B cell (primary cell): ENCODE measurements at places on chromosomes 11 and 22. TPM values are rescaled to one million over a fixed set of nuclear protein-coding genes. Genes with fewer than 3 reads are reported as not detected.

DNA sequence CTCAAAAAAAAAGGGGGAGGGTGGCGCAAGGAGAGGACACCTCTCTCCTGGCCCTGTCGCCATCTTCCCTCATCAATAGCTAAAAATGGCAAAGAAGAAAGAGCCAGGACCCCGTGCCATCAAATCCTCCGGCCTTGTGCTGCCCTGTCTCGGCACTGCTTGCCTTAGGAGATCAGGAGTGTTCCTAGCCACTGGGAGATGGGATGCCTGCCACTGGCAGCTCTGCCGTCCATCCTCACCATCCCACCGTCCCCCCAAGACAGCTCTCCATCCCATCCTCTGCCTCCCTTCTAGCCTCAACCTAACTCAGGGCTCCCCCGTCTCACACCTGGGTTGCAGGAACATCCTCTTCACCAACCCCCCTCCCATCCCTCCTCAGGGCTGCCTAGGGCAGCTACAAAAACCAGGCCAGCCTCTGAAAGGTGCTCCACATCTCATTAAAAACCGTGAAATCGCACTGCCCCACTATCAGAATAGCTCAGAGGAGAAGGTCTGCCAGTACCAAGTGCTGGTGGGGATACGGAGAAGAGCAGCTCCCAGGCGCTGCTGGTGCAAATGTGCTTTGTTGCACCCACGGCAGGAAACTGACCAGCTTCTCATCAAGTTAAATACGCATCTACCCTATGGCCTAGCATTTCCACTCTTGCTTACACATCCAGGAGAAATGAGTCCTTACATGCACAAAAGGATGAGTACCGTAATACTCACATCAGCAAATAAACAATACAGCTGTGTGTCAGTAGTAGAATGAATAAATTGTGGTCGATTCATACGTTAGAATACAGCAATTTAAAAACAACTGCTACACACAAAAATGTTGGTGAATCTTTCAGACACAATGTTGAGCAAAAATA, 31.7 kb upstream of the GCAT start:
- H3K4me1 ChIP-seq, result no peaks in the 10 kb centered on the region
- no peak for DNase-seq
- H3K4me3 ChIP-seq, result no peak overlapping the region
- no peaks in the 10 kb centered on the region for H3K27me3 ChIP-seq
- H3K27ac ChIP-seq, result no peak overlapping the region

The SMIM38 gene
- 0.55 and 1.2 TPM in 2 replicates for polyA plus RNA-seq

GRCh38 chr22:44026066-44026629, 2.0 kb downstream of the PARVB start:
- H3K4me1 ChIP-seq, result peaks cover 70% of the 10 kb centered on the region
- no peaks in the 10 kb centered on the region for H3K36me3 ChIP-seq
- H3K27ac ChIP-seq, result peak overlapping the region; percentile 100
- peak overlapping the region; percentile 63 for H3K4me3 ChIP-seq

The BTBD18 gene
- polyA plus RNA-seq, result 0.04 TPM in 1 of 2 replicates, not detected in the other

GRCh38 chr22:27879923-27880322, 39.1 kb downstream of the PITPNB start:
- no peaks in the 10 kb centered on the region for H3K27me3 ChIP-seq
- no peaks in the 10 kb centered on the region for H3K36me3 ChIP-seq
- no peak overlapping the region for H3K27ac ChIP-seq
- no peak overlapping the region for H3K4me3 ChIP-seq
- H3K4me1 ChIP-seq, result peaks cover 3% of the 10 kb centered on the region
- peak; percentile 32 for DNase-seq

The MOGAT2 gene
- not detected in 2 replicates for polyA plus RNA-seq

DNA sequence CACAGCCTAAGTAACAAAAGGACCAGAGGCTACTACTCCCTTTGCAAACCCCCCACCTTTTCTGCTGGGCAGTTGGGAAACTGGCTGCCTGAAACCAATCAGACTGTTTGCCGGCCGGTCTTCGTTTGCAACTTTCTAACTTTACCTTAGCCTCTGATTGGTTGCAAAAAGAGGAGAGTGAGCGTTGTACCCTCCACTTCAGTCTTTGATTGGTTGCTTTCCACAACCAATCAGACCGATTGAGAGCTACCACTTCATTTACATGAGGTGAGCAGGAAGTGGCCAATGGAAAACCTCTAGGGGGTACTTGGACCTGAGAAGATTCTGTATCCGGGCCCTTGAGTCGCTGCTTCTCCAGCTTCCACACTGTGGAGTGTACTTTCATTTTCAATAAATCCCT, 18.8 kb upstream of the CLNS1A start:
- no peak for DNase-seq
- H3K36me3 ChIP-seq, result no peaks in the 10 kb centered on the region
- H3K4me3 ChIP-seq, result no peak overlapping the region
- no peak overlapping the region for H3K27ac ChIP-seq
- H3K27me3 ChIP-seq, result no peaks in the 10 kb centered on the region

DNA sequence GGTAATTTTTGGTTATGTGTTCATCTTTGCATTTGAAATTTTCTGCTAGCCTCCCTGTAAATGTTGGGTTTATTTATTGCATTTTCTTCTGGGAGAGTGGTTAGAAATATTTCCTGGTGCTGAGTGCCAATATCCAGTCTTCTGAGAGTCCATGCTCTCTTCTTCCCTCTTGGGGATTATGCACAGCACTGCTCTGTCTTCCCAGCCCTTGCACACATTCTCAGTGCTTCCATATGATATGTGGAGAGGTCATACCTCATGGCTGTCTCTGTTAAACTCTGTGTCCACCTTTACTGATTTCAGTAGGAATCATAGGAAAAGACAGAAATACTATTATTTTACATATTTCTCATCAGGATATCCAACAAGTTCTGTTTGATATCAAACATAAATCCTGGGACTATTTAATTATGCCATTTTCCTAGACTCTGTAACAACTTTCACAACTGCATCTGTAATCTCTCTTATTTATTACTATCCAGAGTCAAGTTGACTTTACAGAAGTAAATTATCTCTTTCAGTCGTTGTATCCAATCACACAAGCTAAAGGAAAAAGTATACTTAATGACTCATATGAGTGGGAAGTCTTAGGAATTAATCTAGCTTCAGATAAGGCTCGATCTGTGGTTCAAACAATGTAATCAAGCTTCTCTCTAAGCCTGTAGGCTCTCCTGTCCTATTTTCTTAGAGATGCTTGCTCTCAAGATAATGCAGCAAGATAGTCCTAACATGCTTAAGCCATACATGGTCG, 2.7 kb upstream of the NXPE1 start:
- peaks cover 4% of the 10 kb centered on the region for H3K27me3 ChIP-seq
- H3K36me3 ChIP-seq, result no peaks in the 10 kb centered on the region
- no peak for DNase-seq

DNA sequence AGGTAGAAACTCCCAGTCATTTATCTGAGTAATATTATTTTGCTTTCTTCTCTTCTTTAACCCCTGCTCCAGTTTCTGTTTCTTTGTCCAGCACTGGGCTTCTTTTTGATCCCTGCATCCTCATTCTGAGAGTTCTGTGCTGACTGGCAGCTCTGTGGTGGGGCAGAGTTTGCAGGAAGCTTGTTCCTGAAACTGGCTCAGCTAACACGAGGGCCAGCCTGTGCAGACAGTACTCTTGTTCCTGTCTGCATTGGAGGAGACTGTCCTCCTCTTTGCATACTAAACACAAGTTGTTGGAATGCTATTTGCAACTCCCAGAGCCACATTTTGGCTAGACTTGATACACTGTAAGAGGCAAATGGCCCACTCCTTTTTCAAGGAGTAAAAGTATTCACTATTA, 93.1 kb upstream of the HORMAD2 start:
- DNase-seq, result no peak
- no peaks in the 10 kb centered on the region for H3K4me1 ChIP-seq
- H3K27me3 ChIP-seq, result no peaks in the 10 kb centered on the region
- no peak overlapping the region for H3K4me3 ChIP-seq
- H3K36me3 ChIP-seq, result no peaks in the 10 kb centered on the region
- no peak overlapping the region for H3K27ac ChIP-seq

The SLC43A1 gene
- polyA plus RNA-seq, result 4.8 and 6.4 TPM in 2 replicates

DNA sequence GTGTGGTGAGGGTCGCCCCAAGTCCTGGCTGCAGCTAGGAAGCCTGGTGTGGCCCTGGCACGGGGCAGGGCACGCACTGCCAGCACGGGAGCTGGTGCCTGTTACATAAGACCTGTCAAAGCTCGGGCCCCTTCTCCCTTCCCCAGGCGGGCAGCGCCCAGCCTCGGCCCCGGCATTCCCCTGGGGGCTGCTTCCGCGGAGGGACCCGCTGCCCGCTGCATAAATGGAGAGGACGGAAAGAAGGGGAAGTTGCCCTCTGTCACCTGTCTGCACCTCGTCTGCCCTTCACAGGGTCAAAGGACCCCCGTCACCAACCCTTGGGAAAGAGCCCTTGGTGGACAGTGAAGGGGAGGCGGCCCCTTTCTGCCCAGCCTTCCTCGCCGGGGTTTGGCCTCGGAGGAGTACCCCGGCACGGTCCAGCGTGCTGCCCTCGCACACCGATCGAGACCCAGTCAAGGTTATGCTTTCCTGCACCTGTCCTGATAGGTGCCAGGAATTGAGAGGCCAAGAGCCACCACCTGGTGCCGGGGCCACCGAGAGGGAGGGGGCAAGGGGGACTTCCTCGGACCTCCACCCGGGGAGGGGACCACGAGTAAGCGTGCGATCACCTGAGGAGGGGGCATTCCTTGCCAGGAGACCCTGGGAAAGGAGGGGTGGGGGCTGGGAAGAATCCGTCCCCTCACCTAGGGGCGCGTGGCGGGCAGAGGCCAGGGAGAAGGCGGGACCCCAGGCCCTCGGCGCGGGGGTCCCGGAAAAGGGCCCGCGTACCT, 16.8 kb upstream of the MFRP start:
- H3K4me3 ChIP-seq, result peak overlapping the region; percentile 36
- no peaks in the 10 kb centered on the region for H3K36me3 ChIP-seq
- H3K4me1 ChIP-seq, result peaks cover 21% of the 10 kb centered on the region

DNA sequence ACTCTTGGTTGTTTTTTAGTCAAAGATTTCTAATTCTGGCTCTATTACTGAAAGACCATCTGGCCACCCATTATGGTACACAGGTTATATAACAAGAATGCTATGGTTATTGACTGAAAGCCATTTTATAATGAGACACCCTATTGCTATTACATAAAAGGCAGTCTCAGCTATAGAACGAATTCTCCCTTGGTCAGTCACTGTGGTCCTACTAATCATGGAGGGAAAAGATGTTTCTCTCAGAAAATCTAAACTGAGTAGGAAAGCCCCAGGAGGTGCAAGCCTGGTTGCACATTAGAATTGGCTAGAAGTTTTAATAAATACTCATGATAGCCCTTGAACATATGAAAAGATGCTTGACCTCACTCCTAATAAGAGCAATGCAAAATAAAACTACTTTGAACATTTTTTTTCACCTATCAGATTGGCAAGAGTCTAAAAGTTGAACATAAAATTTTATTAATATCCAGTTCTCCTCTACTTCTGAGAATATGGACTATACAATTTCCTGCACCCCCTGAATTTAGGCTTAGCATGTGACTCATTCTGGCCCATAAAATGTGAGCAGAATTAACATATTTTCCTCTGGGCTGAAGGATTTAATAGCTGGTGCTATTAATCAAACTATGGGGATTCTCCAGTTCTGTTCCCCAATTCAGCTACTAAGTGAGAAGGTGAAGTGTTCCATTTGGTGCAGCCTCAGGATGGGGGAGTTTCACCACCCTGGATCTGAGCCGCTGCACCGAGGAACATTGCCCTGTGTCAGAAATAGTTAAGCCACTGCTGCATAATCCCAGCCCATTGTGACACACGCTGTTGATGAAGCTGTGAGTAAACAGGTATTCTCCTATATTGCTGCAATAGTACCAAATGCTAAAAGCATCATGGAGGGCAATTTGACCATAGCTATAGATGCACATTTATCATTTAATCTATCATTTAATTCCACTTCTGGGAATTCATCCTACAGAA, 11.5 kb upstream of the CRKL start:
- H3K4me1 ChIP-seq, result no peaks in the 10 kb centered on the region
- no peaks in the 10 kb centered on the region for H3K36me3 ChIP-seq
- no peak overlapping the region for H3K27ac ChIP-seq
- no peak for DNase-seq
- no peaks in the 10 kb centered on the region for H3K27me3 ChIP-seq

DNA sequence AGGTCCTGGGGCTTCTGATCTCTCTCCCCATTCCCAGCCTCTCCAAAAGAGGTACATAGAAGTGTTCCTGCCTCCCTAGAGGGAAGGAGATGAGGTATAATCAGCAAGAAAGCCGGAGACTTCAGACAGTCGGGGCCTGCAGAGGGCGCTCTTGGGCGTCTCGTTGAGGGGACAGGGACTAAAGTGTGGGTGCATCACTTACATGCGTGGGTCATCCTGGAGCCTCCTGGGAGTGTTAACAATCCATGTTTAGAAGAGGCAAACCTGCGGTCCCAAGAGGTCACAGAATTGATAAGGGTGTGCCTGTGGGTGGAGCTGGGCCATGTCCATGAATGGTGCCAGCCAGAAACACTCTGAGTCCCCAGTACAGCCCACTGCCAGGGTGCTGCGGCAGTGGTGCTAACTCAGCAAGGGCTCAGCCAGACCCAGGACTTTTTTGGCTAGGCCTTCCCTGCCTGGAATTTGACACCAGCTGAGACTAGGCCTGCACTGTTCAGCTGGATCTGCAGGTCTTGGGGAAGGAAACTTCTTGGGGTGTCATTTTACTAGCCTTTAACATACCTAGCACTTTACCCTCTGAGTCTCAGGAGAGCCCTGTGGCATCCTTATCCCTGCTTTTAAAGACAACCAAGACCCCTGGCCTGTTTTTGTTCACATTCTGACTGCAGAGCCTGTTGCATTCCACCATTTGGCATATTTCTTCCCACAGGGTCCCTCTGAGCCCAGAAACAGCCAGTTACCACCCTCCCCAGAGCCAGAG, 5.5 kb downstream of the YDJC start:
- H3K36me3 ChIP-seq, result no peaks in the 10 kb centered on the region
- H3K27ac ChIP-seq, result no peak overlapping the region
- H3K4me3 ChIP-seq, result no peak overlapping the region
- peak; percentile 38 for DNase-seq

The PARVA gene
- not detected in 2 replicates for polyA plus RNA-seq

The CAVIN3 gene
- polyA plus RNA-seq, result not detected in 2 replicates

DNA sequence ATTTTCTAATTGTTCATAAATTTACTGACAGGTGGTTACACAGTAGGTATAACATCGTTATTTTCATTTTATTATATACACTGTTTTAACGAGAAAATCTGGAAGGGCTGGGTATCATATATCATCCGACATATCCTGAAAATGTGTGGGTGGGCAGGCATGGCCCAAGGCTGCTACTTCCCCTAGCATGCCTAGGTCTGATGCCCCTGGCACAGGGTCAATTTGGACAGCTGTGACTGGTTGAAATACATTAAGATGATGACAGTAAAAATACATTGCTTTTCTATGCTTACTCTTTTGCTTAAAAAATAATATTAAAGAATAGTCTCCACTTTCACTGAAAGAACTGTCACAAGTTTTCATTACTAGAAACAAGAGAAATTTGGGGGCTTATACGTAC, 908.8 kb downstream of the OPCML start:
- H3K27ac ChIP-seq, result no peak overlapping the region
- H3K27me3 ChIP-seq, result no peaks in the 10 kb centered on the region
- H3K4me3 ChIP-seq, result no peak overlapping the region
- no peaks in the 10 kb centered on the region for H3K4me1 ChIP-seq
- H3K36me3 ChIP-seq, result no peaks in the 10 kb centered on the region

- no peaks in the 10 kb centered on the region for H3K4me1 ChIP-seq
- no peak overlapping the region for H3K27ac ChIP-seq
- no peaks in the 10 kb centered on the region for H3K27me3 ChIP-seq
- no peak for DNase-seq
- H3K4me3 ChIP-seq, result no peak overlapping the region
- no peaks in the 10 kb centered on the region for H3K36me3 ChIP-seq
Measured at GRCh38 chr22:44574640-44575380, 76.8 kb upstream of the RTL6 start.

- no peaks in the 10 kb centered on the region for H3K36me3 ChIP-seq
- H3K27me3 ChIP-seq, result no peaks in the 10 kb centered on the region
- no peak for DNase-seq
- H3K27ac ChIP-seq, result no peak overlapping the region
- no peaks in the 10 kb centered on the region for H3K4me1 ChIP-seq
- no peak overlapping the region for H3K4me3 ChIP-seq
Measured at GRCh38 chr22:45638834-45639746, 32.5 kb upstream of the ATXN10 start.
